DMS79 (cell line): ENCODE measurements at places on chromosomes 12 and 14.

DNA sequence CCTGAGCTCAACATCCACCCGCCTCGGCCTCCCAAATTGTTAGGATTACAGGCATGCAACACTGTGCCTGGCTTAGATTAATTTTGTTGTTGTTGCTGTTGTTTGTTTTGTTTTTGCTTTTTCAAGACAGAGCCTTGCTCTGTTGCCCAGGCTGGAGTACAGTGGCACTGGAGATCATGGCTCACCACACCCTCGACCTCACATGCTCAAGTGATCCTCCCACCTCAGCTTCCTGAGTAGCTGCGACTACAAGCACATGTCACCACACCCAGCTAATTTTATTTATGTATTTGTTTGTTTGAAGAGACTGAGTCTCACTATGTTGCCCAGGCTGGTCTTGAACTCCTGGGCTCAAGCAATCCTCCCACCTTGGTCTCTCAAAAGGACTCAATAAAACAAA, 26.7 kb downstream of the CRY1 start:
- DNase-seq = no peak

DNA sequence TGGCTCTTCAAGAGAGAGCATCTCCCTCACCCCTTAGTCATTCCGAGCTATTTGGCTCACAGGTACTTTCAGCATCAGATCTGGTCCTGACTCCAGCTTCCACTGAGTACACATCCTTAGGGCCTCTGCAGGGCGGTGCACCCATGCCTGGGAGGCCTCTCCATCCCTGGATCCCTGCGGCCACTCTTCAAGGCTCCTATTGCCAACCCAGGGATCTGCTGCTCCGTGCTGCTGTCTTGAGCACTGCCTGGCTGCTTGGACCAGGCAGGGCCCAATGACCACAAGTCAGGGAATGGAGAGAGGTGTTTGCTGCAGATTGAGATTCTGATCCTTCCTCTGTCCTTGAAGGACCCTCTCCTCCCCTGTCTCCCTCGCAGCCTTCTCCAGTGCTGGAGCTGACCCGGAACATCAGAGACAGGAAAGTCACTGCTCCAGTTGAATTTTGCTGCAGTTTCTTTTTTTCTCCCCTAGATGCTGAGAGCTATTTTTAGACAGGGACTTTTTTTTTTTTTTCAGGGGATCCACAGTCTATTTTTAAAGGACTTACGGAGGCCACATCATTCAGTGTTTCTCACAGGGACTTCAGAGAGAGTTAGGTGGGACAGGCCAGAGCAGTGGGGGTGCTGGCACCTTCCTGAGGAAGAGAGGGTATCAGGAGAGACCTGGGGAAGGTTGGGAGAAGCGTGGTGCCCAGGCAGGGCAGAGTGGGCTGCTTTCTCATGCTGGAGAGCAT, 50.1 kb upstream of the KCNA1 start:
- no peak for DNase-seq

GRCh38 chr12:3641428-3642018, 111.4 kb downstream of the CRACR2A start:
- no peak for DNase-seq

GRCh38 chr12:19869413-19869812, 430.1 kb downstream of the AEBP2 start:
- no peak for DNase-seq

DNA sequence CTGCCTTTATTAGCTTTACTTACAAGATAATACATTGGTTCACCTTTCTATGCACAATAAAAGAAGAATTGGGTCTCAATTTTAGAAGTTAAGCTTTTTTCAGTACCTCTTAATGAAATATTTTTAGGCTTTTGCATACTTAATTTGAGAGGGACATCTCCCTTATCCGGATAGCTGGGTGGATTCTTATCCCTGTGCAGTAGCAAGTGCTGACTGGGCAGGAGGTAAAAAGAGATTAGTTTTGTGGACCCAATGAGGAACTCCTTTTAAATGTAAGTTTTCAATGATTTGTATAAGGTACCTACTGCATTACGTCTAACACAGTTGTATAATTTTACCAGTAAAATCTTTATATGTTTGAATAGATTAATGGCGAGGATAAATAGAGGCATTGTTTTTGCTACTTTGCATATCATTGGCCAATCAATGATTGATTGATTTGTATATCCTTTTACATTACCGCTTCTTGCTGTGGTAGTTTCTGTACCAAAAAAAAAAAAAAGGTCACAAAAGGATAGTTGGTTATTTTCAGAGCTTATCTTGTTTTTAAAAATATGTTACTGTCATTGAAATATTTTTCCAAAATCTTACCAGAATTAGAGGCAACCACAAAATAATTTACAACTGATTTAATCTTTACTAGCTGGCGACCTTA, 2.2 kb downstream of the CPSF6 start:
- DNase-seq = no peak

DNA sequence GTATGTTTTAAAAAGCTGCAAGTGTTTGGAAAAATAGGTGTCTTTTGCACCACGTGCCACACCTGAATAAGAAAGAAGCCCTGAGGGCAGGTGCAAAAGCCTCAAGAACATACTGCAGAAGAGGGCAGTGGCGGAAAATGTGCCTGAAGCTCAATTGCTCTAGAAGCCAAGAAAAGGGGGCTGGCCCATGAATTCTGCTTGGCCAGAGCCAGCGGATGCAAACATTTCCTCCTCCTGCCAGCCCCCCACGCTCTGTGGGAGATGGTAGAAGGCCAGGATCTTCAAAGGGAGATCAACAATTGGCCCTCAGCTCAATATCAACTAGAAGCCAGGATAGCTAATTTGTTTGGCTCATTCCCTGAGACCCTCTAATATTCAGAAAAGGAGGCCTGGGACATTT, 80.3 kb upstream of the TMEM132D start:
- DNase-seq = peak; percentile 1

- peak; percentile 69 for DNase-seq
Measured at GRCh38 chr14:61113561-61114225, 132.6 kb downstream of the SLC38A6 start.

DNA sequence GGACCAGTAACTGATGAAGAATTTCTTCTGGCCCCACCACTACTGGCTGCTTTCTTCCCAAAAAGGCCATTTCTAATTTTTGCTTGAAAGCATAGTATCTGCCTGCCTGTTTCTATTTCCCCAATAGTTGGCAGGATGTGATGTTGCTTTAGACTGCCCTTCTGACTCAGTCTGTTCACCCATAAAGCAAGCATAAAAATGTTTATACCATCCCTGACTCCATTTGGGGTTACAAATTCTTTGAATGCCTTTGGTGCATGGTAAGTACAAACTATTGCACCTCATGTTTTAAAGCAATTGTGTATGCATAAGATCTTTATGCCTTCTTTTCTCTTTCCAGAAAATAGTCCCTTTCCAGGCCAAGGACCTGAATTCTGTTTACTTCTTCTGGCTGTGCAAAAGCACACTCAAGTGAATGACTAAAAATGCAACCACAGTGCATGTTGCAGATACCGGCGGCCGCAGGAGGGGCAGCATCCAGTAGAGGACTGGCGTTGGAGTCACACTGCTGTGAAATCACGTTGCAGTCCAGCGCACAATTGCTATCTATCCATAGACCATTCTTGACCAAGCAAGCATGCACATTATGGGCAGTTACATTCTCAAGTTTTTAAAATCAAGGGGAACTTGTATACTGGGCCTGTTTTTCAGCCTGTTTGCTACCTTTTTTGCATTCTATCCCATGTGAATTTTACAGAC, 82.4 kb downstream of the SLC5A8 start:
- DNase-seq = no peak

DNA sequence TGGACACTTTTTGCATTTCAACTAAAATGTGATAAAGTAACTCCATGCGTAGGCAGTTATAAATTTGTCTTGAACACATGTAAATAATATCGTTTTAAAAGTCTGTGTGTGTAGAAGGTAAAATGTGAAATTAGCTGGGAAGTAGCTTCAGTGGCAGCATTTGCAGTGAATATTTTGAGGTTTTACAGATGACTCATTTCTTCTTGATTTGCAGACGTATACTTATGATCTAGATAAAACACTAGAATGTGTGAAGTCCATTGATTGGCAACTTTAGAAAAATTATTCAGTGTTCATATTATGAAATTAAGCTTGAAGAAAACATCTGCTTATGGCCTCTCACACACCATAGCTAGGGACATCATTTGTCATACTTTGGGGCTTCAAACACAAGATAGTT, 788.6 kb upstream of the NOVA1 start:
- no peak for DNase-seq

DNA sequence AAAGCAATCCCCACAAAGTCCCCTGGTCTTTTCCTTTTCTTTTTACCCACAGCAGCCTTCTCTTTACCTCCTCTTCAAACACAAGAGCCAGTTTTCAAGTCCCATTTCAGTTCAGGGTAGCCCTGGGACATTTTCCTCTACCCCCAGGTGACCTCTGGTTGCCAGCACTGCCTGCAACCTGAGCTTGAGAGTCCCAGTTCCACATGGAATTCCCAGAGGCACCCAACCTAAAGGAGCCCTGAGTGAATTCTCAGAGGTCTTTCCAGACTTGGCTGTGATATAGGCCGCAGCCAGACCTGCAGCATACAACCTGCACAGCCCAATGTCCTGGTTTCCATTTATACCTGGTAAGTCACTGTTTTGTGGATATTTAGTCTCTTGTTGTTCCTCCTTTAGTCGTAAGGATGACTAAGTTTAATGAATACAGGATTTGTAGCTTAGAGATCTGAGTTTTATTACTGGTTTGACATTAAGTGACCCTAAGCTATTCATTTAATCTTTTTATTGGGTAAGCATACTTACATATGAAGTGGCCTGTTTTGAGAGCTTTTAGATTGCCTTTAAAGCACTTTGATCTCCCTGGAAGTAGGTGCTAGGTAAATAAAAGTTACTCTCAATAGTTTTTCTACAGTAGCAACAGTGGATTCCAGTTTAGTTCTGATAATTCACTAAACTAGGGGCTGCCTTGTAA, 159.8 kb downstream of the TGFB3 start:
- DNase-seq = peak; percentile 99

DNA sequence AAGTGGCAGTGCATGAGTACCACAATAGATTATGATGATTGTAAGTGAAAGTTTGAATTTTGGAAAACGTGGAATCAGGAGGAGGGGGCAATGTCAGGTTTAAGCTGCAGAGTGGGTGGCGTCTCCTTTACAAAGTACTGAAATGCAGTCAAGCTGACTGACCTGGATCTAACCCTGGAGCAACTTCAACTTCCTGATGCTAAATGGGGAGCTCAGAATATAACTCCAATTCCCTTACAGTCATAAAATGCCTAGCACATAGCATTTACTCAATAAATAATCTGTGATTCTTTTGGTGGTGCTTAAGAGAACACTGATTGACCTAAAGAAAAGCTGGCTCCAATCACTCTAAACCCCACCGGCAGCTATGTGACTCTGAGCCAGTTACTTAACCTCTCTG, 38.5 kb downstream of the CCDC60 start:
- no peak for DNase-seq

GRCh38 chr14:20848955-20849570, 42.1 kb upstream of the RNASE3 start:
- DNase-seq = no peak

GRCh38 chr14:67562776-67563150, 29.7 kb downstream of the PLEKHH1 start:
- DNase-seq = no peak

GRCh38 chr12:97912943-97913342, 450.3 kb downstream of the RMST start:
- no peak for DNase-seq

DNA sequence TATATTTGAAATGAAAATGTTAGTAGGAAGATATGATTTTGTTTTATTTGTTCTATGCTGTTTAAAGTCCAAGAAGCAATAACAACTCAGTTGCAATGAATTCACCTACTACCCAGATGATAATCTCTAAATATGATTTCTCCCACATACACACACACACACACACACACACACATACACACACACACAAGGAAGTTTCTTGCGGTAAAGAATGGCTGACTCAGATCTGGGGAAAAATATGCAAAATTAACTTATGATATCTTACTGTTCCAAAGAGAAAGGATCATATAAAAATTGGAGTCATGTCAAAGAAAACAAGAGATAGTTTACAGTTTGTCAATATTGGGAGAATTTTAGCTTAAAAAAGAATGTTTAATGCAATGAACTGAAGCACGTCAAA, 456.7 kb downstream of the SLC16A7 start:
- no peak for DNase-seq

DNA sequence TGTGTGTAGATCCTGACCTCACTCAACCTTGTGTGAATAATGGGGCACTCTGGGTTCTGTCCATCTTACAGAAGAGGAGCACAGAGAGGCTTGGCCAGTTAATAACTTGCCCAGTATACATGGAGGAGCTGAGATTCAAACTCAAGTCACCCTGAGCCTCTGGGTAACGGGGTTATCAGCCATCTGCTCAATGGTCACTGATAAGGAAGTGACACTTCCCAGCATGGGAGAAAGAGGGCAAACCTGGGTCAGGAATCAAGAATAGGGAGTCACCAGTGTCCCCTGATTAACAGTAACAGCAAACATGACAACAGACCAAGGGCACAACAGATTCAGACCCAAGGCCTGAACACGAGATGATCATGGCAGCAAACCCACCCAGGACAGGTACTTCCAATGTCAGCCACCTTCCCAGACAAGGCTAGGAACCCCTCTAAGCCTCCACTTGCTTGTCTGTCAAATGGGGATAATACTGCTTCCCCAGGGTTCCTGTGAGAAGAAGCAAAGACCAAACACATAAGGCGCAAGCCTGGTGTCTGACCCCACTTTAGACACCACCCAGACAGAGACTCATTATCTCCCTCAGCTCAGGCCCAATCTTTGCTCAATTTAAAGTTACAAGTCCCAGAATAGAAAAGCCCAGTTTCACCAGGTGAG, 3.6 kb downstream of the CCDC85C start:
- no peak for DNase-seq
